ENCODE measurements at places on chromosomes 1 and 21. TPM values are rescaled to one million over a fixed set of nuclear protein-coding genes. Genes with fewer than 3 reads are reported as not detected.
A peak's percentile ranks its signal among the peaks of the same experiment; 100 is the strongest.

DNA sequence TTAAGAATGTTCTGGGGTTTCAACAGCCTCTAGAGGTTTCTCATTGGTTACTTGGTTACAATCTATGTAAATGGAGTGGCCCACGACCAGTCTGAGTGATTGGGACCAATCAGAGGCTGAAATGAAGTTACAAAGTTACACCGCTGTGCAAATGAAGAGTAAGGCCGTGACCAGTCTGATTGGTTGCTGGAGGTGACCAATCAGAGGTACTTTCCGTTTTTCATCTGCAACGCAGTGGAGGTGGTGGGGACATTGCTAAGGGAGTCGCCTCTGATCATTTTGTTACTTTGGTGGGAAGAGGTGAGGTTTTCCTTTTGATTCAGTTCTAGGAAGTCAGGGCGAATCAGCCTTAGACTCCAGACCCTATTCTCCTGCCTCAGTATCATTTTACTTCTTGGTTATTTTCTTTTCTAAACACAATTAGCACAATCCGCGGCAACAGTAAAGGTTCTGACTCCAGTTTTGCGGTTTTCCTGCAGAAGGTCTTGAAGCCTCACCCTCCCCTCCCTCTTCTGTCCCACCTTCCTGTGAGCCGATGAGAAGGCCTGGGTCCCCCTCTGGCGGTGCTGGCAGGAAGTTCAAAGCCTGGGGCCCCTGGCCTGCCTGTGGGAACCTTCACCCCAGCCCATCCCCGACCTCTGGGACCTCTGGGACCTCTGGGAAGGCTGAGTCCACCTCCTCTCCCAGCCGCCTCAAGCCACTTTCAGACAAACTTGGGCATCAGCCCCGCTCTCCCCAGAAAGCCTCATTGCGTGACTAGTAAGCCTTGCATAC is 38.7 kb upstream of the TTC34 start:
- H3K27me3 ChIP-seq = no peaks in the 10 kb centered on the region
- no peaks in the 10 kb centered on the region for H3K36me3 ChIP-seq
- no peak overlapping the region for H3K4me3 ChIP-seq
- H3K4me1 ChIP-seq = no peaks in the 10 kb centered on the region
- peak; percentile 11 for DNase-seq
- no peak overlapping the region for H3K27ac ChIP-seq

Gene CCDC185
- total RNA-seq = not detected

GRCh38 chr1:22608361-22608760 is 28.1 kb upstream of the C1QA start:
- H3K36me3 ChIP-seq = no peaks in the 10 kb centered on the region
- no peak overlapping the region for H3K4me3 ChIP-seq
- no peak overlapping the region for H3K27ac ChIP-seq
- no peak for DNase-seq

- DNase-seq = no peak
- H3K27me3 ChIP-seq = no peaks in the 10 kb centered on the region
- no peaks in the 10 kb centered on the region for H3K36me3 ChIP-seq
- no peaks in the 10 kb centered on the region for H3K4me1 ChIP-seq
- no peak overlapping the region for H3K27ac ChIP-seq
Measured at GRCh38 chr1:113874012-113874879, 2.7 kb upstream of the PTPN22 start.

- DNase-seq = no peak
- no peaks in the 10 kb centered on the region for H3K4me1 ChIP-seq
- no peaks in the 10 kb centered on the region for H3K27me3 ChIP-seq
- no peak overlapping the region for H3K4me3 ChIP-seq
- no peak overlapping the region for H3K27ac ChIP-seq
Measured at GRCh38 chr1:103363008-103363365, 162.5 kb upstream of the RNPC3 start.

GRCh38 chr1:165161130-165161529 is 195.4 kb downstream of the LMX1A start:
- no peaks in the 10 kb centered on the region for H3K4me1 ChIP-seq
- no peak overlapping the region for H3K4me3 ChIP-seq
- no peak overlapping the region for H3K27ac ChIP-seq
- DNase-seq = no peak
- H3K36me3 ChIP-seq = no peaks in the 10 kb centered on the region

Gene GPATCH2
- 3.7 TPM for total RNA-seq

DNA sequence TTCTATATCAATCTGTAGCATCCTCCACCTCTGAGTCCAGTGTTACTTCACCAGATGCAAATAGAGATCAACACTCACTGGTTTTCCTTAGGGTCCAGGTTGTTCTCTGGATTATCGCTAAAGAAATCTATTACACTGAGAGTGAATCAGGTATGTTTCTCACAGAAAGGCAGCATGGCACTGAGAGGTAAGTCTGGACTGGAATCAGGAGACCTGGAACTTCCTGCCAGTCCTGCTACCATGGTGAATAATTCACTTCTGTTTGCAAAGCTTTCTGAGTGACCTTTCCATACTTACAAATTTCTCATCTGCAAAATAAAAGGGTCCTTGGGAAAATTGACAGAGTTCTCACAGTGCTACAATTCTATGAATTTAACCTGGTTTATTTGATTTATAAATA is 1583.3 kb downstream of the MRPL39 start:
- no peaks in the 10 kb centered on the region for H3K36me3 ChIP-seq
- H3K4me3 ChIP-seq = no peak overlapping the region
- no peak overlapping the region for H3K27ac ChIP-seq
- DNase-seq = no peak
- no peaks in the 10 kb centered on the region for H3K27me3 ChIP-seq

- DNase-seq = no peak
- H3K36me3 ChIP-seq = peaks cover 54% of the 10 kb centered on the region
- no peak overlapping the region for H3K4me3 ChIP-seq
- peaks cover 22% of the 10 kb centered on the region for H3K4me1 ChIP-seq
- no peak overlapping the region for H3K27ac ChIP-seq
- no peaks in the 10 kb centered on the region for H3K27me3 ChIP-seq
Measured at GRCh38 chr1:109659145-109659544, 3.2 kb downstream of the GSTM4 start.

Gene DMBX1
- not detected for total RNA-seq

DNA sequence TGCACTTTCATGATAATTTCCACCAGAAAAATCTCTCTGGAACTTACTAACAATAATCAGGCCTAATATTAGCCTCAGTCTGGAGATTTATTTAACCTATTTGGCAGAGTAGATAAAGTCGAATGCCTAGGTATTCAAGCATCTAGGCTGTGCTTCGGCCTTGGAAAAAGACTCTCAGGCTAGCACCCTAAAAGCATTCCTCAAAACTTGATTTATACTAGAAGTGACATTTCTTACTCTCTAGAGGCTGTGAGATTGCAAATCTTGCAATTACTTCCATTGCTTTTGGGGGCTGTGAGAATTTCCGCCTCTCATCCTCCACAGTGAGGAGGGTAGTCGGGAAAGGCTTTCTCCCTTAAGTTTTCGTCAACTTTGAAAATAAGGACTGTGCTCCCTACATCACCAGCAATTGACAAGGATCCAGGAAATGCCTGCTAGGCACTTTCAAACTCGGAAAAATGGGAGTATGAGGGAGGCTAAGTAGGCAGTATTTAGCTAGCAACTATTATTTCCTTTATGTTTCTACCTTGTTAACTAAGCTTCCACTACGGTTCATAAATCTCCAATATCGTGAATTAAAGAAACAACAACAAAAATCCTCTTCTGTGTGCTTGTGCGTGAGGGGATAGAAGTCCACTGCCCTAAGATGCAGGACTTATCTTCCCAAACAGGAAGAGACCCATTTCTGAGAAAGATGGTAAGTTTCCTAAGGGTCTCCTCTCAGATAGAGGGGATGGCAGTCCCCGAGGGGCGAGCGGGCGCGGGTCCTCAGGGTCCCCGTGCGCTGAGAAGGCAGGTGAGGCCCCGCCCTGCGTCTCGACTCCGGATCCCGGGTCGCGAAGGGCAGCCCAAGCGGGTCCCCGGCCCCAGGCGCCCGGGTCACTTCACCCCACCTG is 1.1 kb upstream of the LMO4 start:
- peaks cover 2% of the 10 kb centered on the region for H3K36me3 ChIP-seq
- peaks cover 7% of the 10 kb centered on the region for H3K4me1 ChIP-seq
- H3K4me3 ChIP-seq = peak overlapping the region; percentile 71

DNA sequence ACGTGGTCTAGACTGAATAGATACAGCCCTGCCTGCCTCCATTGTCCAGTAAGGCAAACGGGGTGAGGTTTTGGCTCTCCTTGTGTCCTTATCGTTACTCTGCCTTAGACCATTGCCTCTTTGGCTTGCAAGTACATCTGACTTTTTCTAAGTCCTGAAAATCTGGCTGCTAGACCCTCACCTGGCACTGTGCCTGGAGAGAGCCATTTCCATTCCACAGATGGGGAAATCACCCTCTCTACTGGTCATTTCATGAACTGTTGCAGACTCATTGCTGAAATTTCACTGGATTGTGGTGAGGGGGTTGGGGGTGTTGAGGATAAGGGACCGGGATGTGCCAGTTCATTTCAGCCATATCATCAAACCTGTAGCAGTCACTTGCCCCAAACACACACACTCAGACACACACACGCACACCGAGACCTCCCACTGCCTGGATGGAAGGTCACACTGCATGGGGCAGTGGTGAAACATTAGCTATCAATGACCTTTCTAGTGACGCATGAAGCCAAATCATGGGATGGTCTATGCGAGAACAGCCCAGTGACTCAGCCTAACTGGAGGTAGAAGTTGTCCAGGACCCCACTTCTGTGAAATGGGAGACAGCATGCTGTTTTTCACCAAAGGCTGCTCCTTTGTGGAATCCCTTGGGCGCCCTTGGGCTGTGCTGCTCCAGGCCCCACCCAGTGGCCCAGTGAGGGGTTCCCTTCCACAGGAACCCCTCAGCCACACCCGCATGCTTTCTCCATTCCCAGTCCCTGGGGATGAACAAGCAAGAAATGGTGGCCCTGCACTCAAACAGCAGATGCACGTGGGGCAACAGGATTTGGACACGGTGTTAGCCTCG is 34.9 kb upstream of the VASH2 start:
- no peak overlapping the region for H3K27ac ChIP-seq
- H3K4me1 ChIP-seq = peaks cover 3% of the 10 kb centered on the region
- H3K27me3 ChIP-seq = no peaks in the 10 kb centered on the region

- H3K4me1 ChIP-seq = no peaks in the 10 kb centered on the region
- H3K4me3 ChIP-seq = no peak overlapping the region
- H3K27ac ChIP-seq = no peak overlapping the region
- DNase-seq = no peak
- no peaks in the 10 kb centered on the region for H3K36me3 ChIP-seq
Measured at GRCh38 chr21:37700641-37701202, 215.5 kb downstream of the KCNJ6 start.

Gene HSD3B2
- total RNA-seq = not detected

DNA sequence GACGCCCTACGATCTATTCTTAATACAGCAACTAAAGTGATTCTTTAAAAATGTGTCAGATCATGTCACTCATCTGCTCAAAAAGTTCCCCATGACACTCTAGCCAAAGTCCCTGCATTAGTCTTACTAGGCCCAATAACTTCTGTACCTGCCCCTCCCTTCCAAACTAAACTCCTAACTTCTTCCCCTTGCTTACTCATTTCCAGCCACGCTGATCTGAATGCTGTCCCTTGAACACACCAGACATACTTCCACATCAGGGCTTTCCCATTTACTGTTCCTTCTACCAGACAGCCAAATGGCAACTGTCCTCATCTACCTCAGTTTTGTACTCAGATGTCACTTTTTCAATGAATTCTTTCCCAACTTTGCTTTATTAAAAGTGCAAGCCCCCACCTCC is 1.2 kb downstream of the PPT1 start:
- H3K4me3 ChIP-seq = no peak overlapping the region
- no peaks in the 10 kb centered on the region for H3K27me3 ChIP-seq
- peaks cover 12% of the 10 kb centered on the region for H3K4me1 ChIP-seq
- no peak overlapping the region for H3K27ac ChIP-seq
- H3K36me3 ChIP-seq = no peaks in the 10 kb centered on the region

DNA sequence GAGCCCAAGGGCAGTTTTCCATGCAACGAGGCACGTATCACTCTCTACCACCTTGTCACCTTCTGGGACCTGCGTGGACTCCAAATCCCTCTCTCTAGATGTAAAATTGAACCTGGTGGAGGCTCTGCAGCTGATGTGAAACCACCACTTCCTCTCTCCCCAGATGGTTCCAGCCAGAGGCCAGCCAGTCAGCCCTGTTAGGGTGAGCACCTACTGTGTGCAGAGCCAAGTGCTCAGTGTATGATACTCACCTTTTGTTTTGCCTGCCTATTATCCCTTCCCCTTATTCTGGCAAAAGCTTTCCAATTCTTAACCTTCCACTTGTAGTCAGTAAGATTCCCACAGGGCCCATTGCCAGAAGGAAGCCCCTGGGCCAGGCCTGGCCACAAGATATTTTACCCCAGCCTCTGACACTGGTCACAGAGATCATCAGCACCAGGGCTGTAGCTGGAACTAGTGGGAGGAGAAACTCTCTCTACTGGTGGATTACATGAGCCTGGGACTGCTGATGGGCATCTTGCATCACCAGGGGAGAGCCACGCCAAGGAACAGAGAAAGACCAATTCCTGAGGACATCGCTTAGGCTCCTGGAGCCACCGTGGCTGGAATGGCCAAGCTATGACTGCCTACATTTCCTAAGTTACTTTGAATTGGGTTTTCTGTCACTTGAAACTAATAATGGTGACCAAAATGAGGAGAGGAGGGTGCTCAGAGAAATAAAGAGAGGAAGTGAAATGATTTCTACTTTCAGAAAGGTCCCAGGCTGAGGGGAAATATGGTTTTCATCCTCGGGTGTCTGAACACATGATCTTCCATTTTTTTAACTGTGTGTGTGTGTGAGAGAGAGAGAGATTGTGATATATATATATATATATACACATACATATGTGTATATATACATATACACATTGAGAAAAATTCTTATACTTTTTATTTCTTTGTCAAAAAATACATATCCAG is 26.6 kb upstream of the RD3 start:
- H3K4me1 ChIP-seq = no peaks in the 10 kb centered on the region
- no peaks in the 10 kb centered on the region for H3K36me3 ChIP-seq
- no peak for DNase-seq
- no peak overlapping the region for H3K4me3 ChIP-seq
- H3K27me3 ChIP-seq = no peaks in the 10 kb centered on the region

DNA sequence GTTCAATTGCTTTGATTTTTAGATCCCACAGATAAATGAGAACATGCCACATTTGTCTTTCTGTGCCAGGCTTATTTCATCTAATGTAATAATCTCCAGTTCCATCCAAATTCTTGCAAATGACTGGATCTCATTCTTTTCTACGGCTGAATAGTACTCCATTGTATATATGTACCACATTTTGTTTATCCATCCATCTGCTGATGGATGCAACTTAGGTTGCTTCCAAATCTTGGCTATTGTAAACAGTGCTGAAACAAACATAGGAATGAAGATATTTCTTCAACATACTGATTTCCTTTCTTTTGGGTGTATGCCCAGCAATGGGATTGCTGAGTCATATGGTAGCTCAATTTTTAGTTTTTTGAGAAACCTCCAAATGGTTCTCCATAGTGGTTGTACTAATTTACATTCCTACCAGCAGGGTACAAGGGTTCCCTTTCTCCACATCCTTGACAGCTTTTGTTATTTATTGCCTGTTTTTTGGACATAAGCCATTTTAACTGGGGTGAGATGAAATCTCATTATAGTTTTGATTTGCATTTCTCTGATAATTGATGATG is 344.4 kb downstream of the KCTD3 start:
- H3K4me3 ChIP-seq = no peak overlapping the region
- H3K36me3 ChIP-seq = no peaks in the 10 kb centered on the region
- no peak overlapping the region for H3K27ac ChIP-seq
- no peaks in the 10 kb centered on the region for H3K27me3 ChIP-seq
- H3K4me1 ChIP-seq = no peaks in the 10 kb centered on the region
